SJSA1 (cell line): ENCODE measurements at places on chromosomes 3 and 15. TPM values are rescaled to one million over a fixed set of nuclear protein-coding genes. Genes with fewer than 3 reads are reported as not detected.

DNA sequence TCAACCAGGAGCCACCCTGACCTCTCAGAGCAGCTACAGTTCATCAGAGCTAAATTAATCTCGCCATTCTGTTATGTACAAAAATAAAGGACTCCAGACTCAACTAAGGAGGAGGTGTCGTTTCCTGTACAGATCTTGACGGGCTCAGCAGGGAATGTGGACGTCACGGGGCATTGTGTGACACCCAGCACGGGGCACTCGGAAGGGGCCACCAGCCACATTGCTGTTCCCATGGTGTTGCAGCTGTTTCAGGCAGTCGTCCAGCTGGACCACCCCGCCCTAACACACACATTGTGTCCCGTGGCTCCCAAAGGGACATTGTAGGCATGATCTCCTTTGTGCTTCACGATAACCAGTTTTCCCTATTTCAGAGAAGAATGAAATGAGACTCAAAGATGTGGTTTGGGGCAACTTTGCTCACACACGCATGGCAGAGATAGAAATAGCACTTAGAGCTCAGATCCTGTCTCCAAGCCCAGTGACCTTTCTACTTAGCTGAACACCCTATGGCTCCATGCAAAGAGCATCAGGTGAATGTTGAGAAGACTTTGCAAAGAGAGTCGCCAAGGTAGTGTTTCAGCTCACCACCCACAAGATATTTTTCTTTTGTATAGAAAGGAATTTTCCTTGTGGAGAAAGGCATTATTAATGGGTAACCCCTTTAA is 5.5 kb downstream of the SSUH2 start:
- DNase-seq, result no peak

GRCh38 chr15:57228395-57228794 is 147.9 kb upstream of the CGNL1 start:
- peak; percentile 22 for DNase-seq

GRCh38 chr3:127107491-127108375 is 85.2 kb upstream of the PRR23E start:
- DNase-seq, result no peak

Gene MASP1
- total RNA-seq, result 2.1 and 2.3 TPM in 2 replicates

- no peak for DNase-seq
Measured at GRCh38 chr3:168709073-168709472, 613.3 kb upstream of the GOLIM4 start.

DNA sequence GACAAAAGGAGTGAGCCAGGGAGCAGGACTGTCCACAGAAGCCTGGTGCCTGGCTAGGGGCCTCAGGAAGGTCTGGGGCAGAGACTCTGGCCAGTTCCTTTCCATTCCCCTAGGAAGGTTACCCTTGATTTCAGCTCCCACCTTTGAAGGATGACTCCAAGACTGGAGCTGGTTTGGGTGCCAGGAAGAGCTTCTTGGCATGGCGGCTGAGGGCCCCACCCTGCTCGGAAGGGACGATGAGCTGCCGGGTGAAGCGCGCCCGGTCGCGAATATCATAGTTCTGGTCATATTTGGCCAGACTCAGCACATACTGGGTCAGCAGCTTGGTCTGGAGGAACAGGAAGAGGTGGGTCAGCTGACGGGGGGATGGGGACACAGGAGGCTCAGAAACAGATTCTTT is 19.4 kb upstream of the CPEB1 start:
- DNase-seq, result no peak

Gene C2CD4A
- total RNA-seq, result not detected in 2 replicates

- no peak for DNase-seq
Measured at GRCh38 chr3:171257251-171258203, 202.7 kb downstream of the TNIK start.

Gene DUOXA1
- total RNA-seq, result not detected in 2 replicates

Gene TRH
- total RNA-seq, result not detected in 2 replicates

Gene KCTD6
- total RNA-seq, result 1.9 and 8.9 TPM in 2 replicates

- no peak for DNase-seq
Measured at GRCh38 chr3:152834191-152834775, 648 bp upstream of the P2RY1 start.

DNA sequence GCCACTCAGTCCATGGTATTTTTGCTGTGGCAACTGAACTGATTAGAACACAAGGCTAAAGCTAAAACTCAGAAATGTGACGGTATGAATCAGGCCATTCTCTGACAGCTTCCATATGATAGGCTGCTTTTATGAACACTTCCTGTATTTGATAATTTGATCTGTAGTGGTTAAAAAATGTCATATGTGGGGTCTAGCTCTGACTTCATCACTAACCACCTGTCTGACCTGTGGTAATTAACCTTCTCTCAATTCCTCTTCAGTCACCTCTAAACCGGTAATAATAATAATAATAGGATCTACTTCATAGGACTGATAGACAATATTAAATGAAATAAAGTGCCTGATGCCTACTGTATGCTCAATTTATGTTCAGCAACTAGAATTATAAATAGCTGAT is 223.2 kb downstream of the MBNL1 start:
- DNase-seq, result no peak

- no peak for DNase-seq
Measured at GRCh38 chr3:78402720-78403119, 1362.8 kb downstream of the ROBO2 start.

DNA sequence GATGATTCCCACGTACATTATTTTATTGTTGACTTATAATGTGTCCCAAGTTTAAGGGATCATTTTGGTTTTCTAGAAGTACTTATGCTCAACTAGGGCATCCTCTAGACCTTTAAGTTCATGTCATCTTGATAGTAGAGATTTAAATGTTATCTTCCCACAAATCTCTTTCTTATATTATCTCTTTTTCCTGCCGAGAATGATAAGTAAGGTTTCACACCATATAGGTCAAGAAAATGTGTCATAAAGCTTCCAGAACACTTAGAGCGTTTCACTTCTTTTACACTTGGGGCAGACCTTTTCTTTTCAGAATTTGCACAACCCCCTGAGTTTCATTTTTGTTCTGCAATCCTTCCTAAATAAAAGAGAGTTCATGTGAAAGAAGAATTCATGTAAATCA is 142.0 kb upstream of the CBLB start:
- DNase-seq, result no peak

Gene FAM174B
- total RNA-seq, result 0.05 TPM in 1 of 2 replicates, not detected in the other

- no peak for DNase-seq
Measured at GRCh38 chr3:9878700-9879099, 1.4 kb downstream of the CIDEC start.

- no peak for DNase-seq
Measured at GRCh38 chr3:170317954-170318353, 39.6 kb upstream of the SKIL start.

- no peak for DNase-seq
Measured at GRCh38 chr3:10426346-10427220, 78.8 kb downstream of the ATP2B2 start.

Gene INKA1
- total RNA-seq, result 0.56 and 1.3 TPM in 2 replicates

Gene MORC1
- not detected in 2 replicates for total RNA-seq

DNA sequence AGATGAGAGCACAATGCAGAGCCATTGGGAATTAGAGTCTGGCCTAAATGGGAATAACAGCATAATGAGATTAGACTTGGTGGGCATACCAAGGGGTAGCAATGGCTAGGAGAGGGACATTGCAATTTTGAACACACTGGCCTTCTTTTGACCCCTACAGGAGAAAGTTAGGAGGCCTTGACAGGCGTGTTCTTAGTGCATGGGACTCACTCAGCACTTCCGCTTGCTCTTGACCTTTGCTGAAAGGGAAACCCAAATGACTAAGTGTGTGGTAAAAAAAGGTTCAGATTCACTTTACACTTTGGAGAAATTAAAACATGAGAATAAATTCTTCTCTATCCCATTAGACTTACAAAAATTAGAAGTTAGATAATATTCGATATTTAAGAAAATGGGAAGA is 317.4 kb downstream of the DIPK2A start:
- DNase-seq, result no peak

GRCh38 chr3:13483988-13484695 is 4.0 kb downstream of the HDAC11 start:
- no peak for DNase-seq

Gene PPP2R3A
- 13.0 and 13.2 TPM in 2 replicates for total RNA-seq

- no peak for DNase-seq
Measured at GRCh38 chr3:425079-425478, 228.5 kb downstream of the CHL1 start.

Gene SLITRK3
- not detected in 2 replicates for total RNA-seq

GRCh38 chr15:31328969-31329639 is 2.5 kb downstream of the KLF13 start:
- no peak for DNase-seq

DNA sequence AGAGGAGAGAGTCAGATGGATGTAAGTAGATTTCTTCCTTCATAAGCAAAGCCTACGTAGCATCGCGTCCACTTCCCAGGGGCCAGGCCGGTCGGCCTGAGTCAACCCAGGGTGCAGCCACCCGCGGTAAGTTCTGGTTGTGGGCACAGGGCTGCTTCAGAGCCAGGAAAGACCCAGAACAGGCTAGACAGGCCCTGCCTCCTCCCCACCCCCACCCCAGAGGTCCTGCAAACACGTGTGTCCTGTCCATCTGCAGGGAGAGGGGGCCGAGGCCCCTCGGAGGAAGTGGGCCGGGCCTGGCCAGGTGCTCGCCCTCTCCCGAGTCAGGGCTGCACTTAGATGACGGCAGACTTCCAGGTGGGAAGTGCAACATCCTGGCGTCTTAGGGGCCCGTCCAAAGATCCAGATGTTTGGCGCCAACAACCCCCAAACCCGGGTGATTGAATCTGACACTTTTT is 100.8 kb upstream of the ALDH1A3 start:
- DNase-seq, result peak; percentile 30

GRCh38 chr3:135649361-135649760 is 316.2 kb upstream of the PPP2R3A start:
- DNase-seq, result no peak

DNA sequence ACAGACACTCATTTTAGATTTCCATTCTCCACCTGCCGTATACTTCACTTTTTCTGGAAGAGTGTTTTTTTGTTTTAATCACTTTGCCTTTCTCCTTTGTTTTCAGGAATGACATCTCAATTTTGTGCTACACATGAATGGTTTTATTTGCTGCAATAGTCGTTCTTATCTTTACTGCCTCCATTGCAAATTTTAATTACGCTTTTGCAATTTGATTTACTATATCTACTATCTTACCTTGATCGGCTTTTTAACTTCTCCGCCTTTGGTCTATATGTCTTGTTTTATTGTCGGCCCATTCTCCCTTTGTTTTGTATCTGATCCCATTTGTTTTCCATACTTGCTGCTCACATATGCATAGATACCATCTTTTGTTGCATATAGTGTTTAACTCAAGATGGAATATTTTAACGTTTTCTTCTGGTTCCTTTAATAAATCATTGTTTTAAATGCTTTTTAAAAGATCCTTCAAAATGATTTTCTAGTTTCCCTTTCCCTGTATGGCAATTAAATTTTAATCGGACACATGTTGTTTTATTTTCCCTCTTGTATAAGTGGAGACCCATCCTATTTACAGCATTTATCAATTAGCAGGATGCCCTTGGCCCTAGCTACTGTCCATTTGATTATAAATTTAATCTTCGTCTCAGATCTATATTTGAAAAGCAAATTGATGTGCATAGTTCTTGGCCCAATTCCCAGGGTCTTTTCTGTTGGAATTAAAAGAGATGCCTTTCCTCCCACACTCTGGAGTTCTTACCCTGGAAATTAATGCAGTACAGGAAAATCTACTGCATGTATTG is 97.2 kb upstream of the CNTN4 start:
- DNase-seq, result no peak

Gene AQP9
- total RNA-seq, result not detected in 2 replicates

DNA sequence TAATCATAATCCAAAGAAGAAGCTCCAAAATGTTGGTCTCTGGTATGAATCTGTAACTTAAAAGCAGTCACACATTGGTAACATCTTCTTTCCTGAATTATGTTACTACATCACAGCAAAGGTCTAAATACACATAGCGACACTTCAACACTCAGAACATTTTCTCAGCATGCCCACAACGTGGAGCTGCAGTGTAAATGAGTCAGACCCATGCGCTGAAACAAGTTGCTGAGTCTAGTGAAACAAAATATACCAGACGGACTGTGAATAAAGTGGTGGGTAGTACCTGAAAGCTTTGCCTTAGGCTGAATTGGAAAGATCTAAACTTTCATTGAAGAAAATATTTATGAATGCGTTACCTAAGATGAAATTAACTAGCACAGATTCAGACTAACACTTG is 33.2 kb upstream of the GOLGA8B start:
- DNase-seq, result peak; percentile 25

- DNase-seq, result no peak
Measured at GRCh38 chr3:157100608-157101396, 59.1 kb downstream of the CCNL1 start.

DNA sequence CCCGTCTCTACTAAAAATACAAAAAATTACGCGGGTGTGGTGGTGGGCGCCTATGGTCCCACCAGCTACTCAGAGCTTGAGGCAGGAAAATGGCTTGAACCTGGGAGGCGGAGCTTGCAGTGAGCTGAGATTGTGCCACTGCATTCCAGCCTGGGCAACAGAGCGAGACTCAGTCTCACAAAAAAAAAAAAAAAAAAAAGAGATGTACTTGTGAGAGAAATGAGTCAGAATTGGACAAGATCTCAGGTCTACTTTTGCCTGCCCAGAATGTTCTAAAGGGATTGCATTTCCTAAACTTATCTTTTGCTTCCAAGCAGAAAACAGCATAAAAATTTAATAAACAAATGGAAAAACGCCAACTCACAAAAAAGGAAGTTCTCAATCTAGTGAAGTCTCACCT is 167.5 kb downstream of the NR2F2 start:
- DNase-seq, result no peak

DNA sequence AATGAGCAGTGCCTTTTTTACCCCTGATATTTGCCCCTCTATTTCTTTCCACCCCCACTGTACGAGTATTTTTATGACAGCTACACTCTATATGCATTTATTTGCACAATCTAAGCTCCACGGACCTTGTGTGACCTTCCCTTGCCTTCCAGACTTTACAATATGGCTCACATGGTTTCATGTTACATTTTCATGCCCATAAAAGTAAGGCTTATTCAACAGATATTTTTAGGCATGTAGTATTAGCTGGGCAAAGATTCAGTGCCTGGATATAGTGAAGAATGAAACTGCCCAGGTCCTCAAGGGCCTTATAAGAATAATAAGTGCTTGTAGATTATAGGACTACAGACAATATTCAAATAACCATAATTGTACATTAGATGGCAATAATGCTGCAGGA is 481.9 kb upstream of the CNTN4 start:
- no peak for DNase-seq
